ENCODE measurements at places on chromosomes 16 and 17. TPM values are rescaled to one million over a fixed set of nuclear protein-coding genes. Genes with fewer than 3 reads are reported as not detected.

DNA sequence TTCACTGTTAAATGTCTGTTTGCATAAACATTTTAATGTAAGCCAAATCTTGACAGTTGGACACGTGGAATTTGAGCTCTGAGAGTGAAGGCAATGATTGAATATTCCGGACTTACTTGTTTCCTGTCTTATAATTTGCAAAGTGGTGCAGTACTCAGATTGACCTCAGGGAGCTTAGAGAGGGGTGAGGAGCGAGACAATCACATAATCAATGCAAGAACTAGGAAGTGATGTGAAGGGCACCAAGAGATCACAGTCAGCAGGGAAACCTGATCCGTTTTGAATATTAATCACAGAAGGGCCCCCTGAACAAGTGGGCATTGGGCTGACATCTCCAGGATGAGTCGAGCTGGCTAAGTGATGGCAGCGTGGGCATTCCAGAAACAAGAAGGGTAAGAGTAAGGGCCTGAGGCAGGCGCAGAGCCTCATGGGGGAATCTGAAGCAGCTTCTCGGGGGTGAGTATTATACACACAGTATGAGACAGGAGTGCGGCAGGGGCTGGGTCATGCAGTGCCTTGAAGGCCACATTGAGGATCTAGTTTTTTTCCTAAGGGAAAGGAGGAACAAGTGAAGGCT lies 26.1 kb downstream of the TEX2 start:
- DNase-seq, result no peak

DNA sequence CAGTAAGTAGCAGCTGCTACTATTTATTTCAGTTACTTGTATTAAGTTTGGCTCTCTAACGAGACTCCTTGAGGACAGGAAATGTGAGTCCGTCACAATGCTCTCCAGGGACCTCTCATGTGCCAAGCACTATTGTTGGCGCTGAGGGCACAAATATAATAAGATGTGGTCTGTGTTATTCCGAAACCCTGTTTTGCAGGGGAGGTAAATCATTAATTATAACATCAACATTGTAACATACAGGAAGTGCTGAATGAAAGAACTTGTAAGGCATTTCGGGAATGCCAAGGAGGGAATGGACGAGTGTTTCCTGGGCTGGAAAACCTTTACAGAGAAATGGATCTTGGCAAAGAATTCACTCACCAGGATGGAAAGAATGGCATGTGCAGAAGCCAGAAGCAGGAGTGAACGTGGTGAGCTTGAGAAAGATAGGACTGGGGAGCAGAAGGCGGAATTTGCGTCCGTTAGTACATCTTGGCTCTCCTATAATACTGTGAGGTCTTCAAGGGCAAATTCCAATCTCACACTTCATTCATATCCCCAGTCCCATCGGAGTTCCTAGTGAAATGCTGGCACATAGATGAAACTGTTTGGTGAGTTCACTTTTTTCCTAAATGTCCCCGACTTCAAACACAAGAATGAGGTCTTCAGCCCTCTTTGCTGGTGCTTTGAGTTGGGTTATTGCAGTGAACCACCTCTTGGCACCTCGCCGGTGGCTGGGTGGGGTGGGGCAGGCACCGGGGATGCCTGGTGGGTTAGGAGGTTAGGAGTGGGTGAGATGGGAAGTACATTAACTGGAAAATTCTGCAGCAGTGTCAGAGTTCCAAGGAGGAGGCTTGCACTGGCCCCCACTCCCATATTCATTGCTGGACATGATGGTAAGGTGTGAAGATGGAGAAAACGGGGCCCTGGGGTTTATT lies 11.5 kb downstream of the TAC4 start:
- no peak for DNase-seq

- DNase-seq, result no peak
Measured at GRCh38 chr16:11057711-11058345, 113.5 kb downstream of the CLEC16A start.

DNA sequence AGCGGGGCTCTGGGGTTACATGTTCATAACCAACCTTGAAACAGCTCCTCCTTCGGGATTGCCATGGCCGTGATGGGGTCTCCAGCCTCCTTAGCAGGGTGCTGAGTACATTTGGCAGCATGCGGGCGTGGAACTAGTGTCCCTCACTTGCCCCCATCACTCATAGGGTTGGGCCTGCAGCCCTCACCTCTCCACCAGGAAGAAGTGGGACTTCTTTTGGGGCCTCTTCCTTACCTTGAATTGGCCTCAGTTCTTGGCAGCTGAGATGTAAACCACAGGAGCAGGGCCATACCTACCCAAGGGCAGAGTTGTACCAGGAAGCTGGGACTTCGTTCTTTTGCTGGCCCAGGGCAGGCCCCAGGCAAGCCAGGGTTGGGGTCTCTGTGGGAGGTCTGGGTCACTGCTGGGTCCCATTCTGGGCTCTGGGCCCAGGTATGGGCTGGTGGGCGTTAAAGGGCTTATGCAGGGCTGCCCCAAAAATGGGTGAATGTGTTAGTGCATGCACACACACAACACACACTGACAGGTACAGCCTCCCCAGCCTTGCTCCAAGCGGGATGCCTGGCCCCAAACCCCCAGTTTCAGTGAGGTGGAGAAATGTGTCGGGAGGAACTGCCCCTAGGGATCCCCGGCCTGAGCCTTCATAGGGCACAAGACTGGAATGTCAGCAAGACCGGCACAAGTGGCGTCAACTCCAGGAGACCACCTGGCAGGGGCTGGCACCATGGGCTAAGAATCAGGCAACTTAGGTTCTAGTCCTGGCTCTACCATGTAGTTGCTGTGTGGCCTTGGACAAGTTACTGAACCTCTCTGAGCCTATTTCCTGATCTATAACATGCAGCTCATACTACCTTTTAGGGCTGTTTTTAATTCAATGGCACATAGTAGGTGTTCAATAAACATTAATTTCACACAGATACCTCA lies 3.9 kb upstream of the KRT15 start:
- no peak for DNase-seq

DNA sequence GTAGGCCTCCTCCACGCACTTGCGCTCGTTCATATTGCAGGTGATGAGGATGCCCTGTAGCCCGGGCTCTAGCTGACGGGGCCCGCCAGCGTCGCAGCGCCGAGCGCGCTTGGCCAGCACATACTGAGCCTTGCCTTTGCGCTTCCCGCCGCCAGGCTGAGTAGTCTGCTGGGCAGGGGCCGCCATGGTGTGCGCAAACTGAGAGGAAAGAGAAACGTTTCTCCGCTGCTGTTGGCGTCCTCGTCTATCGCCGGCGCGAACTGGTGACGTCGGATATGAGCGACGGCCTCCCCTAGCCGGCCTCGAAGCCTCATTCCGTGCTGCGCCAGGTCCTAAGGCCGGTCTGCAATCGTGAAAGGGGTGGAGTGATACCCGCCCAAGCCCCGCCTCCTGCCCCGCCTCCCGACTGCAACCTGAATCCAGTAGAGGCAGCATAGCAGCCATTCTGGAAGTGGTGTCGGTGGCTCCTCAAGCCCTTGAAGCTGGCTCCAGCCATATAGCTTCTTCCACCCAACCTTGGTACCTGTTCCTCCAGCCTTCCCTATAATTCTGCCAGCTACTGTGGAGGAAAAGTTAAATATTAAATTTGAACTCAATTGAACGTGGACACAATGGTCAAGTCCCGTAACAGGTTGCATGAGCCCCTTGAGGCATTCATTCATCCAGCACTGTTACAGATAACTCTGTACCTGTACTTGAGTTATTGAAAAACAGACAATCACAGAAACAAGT lies at the start of gene THUMPD1:
TSS of gene THUMPD1 (minus strand) at position 265 of the 732 bp plus-strand sequence. CDS start at position 186, 79 bp downstream.
- DNase-seq, result peak; percentile 99

Gene ITGB4
- 0.68 TPM for total RNA-seq

DNA sequence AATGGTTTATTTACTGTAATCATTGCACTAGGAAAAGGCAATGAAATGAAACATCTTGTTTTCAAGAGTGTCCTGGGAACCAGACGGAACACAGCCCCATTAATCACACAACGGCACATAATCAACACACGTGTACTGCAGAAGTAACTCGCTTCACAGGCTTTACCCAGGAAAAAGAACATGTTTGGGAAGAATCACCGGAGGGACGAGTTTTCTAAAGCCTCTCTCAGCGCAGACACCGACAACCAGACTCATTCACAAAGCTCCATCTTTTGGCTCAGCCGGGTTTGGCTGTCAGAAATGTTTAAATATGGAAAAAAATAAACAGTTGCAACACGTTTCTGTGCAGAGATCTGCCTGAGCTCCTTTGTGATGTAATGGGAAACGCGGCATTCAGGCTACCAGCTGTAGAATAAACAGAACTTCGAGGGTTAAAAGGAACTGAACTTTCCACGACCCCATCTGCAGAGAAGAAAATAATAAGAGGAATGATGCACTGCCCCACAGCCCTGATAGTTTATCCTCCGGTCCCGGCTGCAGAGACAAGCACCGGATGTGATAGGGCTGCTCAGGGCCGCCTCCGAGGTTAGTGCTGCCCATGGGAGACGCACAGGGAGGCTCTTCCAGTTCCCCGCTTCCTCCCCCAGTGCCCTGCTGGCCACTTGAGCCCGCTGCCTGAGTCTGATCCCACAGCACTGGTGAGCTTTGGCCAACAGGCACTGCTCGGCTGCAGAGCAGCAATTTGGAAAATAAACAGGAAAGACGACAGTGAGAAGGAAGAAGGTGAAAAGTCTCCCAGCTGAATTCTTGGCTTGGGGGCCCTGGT lies 119.8 kb downstream of the HIC1 start:
- no peak for DNase-seq

Gene PSMD3
- total RNA-seq, result 92.2 TPM

Gene HOXB3
- 12.1 TPM for total RNA-seq

Gene TBC1D3G
- not detected for total RNA-seq

DNA sequence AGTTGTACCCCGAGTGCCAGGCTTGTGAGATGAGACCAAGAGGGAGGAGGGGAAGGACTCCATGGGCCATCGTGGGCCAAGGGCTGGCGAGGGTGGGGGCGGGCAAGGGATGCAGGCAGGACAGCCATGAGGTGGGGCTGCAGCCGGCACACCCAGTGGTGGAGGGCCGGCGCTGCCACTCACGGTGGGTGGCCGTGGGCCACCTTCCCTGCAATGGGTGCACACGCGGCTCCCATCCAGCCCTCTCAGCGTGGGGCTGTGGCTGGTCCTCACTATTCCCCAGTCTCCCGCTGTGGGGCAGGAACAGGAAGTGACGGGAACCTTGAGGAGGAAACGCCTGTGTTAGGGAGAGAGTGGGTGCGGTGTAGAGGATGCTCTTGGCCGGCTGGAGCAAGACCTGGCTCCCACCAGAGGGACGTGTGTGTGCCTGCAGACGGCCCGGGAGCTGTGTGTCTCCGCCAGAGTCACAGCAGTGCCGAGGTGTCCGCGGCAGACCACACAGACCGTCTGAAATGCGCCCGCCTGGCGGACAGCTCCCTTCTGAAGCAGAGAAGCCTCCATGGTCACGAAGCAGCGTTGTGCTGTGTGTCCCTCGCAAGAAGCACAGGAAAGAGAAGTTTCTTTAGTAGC lies 23.6 kb downstream of the CIBAR2 start:
- DNase-seq, result no peak

Gene MGAT5B
- 0.08 TPM for total RNA-seq

Gene NPIPA5
- 19.6 TPM for total RNA-seq

DNA sequence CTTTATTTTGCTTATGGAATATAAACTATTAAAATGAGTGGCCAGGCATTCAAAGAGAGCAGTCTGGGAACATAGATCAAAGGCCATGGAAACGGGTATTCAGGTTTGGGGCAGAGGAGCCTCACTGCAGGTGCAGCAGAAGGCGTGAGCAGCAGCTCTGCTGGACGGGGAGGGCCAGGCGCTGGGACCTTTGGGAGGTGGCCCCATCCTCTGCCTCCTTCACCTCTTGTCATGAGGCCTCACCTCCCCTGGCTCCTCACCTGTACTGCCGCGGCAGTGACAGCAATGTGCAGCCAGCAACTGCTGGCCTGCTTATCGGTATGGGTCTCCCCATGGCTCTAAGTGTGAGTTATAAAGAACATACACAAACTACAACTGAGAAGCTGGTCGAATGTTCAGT lies 109.4 kb downstream of the CDK5R1 start:
- no peak for DNase-seq

DNA sequence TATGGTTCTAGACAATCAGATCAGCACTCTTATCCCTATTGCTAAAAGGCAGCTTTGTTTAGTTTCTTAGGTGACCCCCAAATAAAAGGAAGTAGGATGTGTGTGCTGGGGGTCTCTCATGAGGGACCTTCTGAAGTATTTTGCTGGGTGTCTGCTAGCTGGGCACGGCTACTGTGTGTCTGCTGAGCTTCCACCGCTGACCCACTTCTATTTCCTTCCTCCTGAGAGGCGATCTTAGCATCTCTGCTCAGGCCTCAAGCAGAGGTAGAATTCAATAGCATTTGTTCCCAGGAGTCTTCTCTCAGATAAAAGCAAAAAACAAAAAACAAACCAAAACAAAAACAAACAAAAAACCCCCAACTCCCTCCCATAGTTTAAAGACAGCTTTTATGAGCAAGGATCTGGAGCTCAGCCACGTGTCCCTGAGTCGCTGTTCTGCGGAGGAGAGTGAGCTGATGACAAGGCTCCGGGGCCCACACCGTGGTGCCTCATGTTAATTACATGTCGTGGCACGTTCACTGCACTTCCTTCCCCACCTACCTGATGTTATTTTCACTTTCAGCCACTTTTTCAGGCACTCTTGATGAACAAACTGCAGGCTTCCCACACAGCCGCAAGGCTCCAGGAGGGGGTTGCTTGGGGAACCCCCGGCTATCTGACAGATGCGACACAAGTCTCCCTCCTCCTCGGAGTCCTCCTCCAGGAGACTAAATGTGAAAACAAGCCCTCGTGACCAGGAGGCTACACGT lies 83.5 kb downstream of the MARCHF10 start:
- DNase-seq, result peak; percentile 74

Gene ZNF205
- total RNA-seq, result not detected

DNA sequence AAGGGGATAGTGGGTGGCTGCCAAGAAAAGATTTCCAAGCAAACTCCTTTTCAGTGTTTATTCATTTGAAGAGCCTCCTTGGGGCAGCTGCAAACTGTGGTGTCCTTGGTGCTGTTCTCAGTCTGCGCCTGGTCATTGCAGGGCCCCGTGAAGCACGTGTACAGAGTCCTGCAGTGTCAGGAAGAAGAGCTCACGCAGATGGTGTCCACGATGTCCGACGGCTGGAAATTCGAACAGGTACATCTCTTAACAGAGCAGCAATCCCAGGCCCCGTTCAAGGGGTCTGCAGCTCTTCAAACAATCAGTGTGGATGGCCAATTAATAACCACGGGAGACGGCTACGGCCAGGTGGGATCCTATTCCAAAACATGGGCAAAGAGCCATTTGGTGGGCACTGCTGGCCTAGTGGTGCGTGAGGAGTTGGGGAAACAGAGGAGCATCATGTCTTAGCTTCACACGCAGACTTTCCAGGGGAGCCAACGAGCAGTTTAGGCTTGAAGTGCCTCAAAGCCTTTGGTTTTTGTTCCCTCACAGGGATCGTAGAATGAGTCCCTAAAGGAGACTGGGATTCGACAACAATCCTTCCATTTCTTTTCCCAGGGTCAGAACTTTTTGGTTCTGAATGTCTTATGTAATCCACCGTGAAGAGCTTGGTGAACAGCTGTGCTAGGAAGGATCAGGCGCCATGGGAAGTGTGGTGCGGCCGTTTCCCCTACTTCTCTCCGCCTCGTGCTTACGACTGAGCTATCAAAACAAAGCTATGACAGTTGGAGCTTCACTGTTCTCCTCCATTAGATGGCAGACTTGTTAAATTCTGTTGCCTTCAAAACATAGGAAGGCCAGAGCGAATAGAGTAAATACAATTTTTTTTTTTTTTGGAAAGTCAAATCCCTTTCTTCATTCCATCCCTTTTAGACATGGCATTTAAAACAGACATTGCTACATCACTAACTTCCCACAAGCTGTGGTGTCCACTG lies 12.6 kb downstream of the KCTD2 start:
- DNase-seq, result no peak

Gene HOXB6
- total RNA-seq, result 0.60 TPM
